GM12864 (cell line): ENCODE measurements at places on chromosomes 2 and 18.

DNA sequence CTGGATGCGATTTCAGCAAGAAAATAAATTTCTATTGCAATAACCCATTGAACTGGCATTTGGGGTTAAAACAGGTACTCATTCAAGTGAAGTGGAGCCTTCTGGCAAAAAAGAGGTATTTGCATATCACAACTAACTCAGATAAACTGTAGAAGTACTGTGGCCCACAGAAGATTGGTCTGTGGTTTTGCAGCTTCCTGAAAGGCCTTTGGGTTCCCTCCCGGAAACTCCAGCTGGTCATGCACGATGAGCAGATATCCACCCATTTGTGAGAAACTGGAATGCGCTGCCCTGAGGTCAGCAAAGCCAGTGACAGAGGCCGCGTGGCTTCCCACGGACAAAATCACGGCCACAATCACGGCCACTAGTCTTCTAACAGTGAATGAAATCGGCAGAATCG is 106.3 kb downstream of the EPHA4 start:
- DNase-seq, result peak; percentile 4

DNA sequence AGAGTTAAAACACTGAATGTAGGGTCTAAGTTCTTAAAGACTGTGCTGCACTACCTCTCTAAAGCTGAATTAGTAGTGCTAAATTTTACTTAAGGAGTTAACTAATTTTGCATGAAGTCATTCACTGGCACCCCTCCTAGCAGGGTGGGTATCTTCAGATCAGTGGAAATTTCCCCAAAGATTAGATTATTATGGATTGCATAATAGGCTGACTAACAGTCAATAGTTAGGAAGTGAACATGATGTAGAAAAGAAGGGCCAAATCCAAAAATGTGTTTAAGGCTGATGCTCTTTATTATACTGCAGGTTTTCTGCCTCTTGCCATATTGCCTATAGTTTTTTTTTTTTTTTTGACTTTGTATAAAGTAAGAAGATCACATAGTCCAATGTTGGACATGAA is 5.2 kb downstream of the ZNF638 start:
- DNase-seq, result no peak

GRCh38 chr2:190663839-190664238 is 15.0 kb downstream of the NAB1 start:
- no peak for DNase-seq

GRCh38 chr2:15938803-15939555 is 1.4 kb upstream of the MYCN start:
- DNase-seq, result no peak

GRCh38 chr18:56118422-56118821 is 520.0 kb downstream of the TXNL1 start:
- no peak for DNase-seq

DNA sequence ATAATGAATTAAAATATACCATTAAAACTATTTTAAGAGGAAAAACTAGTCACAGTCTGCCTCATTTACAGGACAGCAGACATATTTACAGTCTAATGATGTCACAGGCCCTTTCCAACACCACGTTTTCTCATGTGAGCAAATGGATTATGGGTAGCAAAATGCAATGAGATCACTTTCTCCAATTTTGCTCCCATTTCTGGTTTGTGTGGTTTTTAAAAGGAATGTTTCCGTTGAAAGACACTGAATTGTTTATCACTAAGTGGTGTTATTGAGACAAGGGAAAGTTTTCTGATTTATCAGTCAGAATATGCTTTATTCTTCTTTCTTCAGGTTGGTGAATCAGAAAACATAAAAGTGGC is 11.4 kb upstream of the NR4A2 start:
- no peak for DNase-seq

DNA sequence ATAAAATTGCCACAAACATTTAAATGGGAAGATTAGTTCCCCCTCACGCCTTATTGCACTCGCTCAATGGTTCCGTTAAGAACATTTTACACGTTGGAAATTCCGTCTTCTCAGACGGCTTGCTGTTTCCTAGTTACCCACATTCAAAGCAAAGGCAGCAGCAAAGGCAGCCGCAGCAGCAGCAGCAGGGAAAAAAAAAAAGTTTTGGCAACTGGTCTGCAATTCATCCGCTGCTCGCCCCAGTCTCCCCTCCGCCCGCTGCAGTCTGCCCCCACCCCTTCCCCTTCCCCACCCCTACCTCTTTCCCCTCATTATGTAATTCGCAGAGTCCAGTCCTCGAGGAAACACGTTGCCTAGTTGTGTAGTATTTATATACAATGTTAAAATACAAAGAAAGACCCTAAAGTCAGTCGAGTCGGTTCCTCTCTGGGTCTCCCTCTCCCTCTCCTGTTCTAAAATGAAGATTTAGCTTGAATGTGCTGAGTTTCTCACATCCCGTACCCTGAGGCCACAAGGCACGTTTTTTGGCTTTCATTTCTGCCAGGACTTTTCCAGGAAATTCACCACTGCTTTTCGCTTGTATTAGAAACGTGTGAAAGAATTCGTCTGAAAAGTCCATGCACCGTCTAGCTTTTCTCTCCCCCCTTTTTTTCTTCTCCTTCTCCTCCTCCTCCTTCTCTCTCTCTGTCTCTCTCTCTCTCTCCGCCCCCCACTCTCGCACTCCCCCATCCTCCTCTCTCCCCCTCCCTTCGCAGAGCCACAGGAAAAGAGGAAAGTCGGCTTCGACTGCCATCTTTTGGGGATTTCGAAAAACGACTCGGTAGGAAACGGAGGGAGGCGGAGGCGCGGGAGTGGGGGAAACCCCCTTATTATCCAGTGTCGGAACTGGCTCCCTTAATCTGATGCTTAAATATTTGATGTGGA is 140.0 kb downstream of the MEIS1 start:
- DNase-seq, result no peak

GRCh38 chr2:45986509-45986908 is 310.7 kb upstream of the EPAS1 start:
- no peak for DNase-seq

- no peak for DNase-seq
These were observed 53.2 kb downstream of the SFXN5 start for GRCh38 chr2:73018188-73018825.

DNA sequence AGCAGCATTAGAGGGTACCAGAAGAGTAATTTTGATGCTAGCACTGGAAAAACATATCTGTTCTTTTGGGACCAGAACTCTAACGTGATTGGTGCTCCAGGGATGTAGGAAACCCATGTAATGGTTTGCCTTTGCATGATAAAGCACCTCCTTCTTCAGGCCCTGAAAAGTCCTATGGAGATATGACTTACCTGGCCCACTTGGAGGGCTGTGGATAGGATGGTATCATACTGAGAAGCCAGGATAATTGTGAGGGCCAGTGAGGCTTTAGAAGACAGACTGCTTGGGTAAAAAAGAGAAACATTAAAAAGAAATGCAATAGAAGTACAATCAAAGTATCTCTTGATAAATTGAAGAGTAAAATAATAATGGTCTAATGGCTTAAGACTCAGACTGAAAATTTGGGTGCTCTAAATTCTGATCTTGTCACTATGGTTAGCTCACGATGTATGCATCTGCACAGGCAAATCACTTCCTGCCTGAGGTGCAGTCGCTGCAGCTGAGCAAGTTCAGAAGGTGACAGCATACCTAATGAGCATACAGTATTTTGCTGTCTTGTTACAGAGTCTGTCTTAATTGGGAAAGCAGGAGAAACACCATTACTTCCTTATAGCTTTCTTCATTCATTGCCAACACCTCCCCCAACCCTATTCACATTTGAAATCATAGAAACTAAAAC is 371.5 kb downstream of the NUP35 start:
- DNase-seq, result peak; percentile 29

- no peak for DNase-seq
These were observed 22.5 kb downstream of the LIPG start for GRCh38 chr18:49584394-49584793.

GRCh38 chr2:217789003-217789735 is 213.6 kb downstream of the TNS1 start:
- no peak for DNase-seq

GRCh38 chr2:175476948-175477347 is 295.4 kb upstream of the ATP5MC3 start:
- DNase-seq, result no peak

- DNase-seq, result no peak
These were observed 557.9 kb downstream of the CCDC85A start for GRCh38 chr2:56741601-56742102.

DNA sequence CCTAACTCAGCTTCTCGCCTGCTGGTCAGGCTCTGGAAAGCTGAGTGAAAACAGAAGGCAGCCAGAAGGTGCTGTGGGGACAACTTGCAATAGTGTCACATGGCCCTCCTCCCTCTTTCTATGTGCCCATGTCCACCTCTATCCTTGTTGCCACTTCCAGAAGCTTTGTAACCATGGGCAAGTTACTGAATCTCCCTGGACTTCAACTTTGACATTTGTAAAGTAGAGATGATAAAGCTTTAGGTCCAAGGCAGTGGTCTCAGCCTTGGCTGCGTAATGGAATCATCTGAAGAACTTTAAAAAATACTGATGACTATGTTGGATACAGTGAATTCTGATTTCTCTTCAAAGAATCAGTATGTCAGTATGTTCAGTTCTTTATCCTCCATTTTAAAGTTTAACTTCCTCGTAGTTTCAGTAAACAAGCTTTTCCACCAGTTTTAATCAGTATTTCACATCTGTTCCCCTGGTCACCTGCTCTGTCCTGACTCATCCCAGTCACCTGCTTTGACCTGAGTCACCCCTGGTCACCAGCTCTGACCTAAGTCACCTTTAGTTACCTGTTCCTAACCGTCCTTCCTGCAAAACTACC is 245.2 kb upstream of the STON1 start:
- no peak for DNase-seq

- DNase-seq, result no peak
These were observed 5.1 kb upstream of the CALCRL start for GRCh38 chr2:187453078-187453641.

DNA sequence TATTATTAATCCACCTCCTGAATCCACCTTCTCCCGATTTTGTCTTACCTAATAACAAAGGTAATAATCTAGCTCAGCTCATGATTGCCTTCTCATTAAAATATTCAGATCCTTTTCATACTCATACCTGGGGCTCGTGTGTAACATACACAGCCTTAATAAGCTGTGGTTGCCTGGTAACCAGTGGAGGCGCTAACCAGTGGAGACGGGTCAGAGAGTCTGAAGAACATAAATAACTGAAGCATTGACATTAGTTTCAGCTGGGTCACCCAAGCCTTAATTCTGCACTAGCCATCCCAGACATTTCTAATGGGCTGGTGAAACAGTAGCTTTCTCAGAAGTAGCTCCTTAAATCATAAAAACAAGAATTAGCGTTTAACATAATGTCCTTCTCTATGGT is 14.8 kb upstream of the DTNA start:
- DNase-seq, result no peak

GRCh38 chr2:230042195-230042594 is 26.5 kb downstream of the SLC16A14 start:
- DNase-seq, result no peak

DNA sequence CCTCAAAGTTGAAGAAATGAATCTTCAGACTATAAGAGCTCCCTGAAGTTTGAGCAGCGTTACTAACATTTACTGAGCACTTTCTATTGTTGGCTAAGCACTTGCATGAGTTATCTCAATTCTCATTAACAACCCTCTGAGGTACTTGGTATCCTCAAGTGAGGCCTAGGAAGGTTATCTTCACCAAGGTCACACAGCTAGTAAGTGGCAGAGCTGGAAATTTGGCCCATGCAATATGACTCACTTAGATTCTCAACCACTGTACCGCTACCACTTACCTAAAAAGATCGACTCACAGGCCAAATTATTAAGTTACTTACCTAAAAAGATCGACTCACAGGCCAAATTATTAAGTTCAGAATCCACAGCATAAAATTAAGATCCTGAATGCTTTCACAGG is 8.7 kb upstream of the METAP1D start:
- no peak for DNase-seq

GRCh38 chr2:240645346-240645745 is 20.1 kb downstream of the GPR35 start:
- no peak for DNase-seq

GRCh38 chr2:6975988-6976387 is 58.8 kb downstream of the RNF144A start:
- no peak for DNase-seq

GRCh38 chr18:75378376-75379315 is 48.9 kb downstream of the SMIM21 start:
- no peak for DNase-seq

- DNase-seq, result no peak
These were observed 132.7 kb upstream of the HS6ST1 start for GRCh38 chr2:128451084-128452023.

DNA sequence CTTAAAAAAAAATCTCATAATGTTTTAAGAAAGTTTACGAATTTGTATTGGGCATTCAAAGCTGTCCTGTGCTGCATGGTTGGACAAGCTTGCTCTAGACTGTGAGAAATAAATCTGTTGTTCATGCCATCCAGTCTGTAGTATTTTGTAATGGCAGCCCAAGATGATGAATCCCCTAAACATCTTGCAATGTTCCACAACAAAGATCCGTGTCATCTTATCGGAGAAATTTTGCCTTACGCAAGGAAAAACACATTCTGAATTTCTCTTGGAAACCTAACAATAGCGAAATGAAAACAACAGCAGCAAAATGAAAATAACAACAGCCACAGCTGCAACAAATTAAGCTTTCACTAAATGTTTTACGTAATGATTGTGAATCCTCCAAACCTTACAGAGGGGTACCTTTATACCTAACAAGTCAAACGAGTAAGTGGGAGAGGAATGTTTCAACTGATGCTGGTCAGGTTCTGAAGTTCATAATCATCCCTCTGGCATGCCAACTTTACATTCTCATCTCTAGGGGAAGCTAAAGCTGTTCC is 76.1 kb upstream of the RNU4ATAC start:
- no peak for DNase-seq

DNA sequence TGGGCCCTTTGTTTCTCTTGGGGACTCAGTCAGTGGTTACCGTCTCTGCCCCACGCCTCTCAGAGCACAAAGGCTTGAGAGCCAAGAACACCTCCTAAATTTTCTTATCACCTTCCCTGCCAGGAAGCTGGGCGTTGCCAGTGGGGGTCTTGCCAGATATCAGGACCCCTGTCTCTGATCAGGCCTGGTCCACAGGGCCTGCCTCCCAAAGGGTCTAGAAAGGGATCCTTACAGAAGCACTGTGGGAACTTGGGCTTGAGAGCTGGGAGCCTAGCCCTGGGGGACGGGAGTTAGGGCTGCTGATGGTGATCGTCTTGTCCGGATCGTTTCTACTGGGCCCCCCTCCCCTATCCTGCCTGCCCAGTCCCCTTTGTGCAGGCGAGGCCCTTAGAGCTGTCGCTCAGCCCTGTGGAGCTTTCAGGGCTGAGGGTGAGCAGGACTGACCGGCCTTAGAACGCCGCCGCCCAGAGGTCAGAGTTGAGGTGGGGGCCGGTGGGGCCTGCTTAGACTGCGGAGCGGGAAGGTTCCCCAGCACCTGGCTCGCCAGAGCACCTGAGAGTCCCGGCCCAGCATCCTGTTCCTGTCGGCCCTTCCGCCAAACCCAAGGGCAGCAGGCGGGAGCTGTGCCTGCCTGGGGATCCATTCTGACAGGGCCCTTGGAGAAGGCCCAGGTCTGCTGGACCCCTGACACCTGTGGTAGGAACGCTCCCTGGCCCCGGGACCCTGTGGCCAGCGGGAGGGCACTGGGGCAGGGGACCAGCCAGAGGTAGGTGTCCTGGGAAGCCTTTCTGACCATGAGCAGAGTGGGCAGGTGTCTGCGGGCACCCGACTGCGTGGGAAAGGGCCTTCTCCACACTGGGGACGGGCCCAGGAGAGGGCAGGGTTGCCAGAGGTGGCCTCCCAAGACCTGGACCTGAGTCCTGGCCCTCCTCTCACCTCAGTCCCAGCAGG is 956 bp downstream of the ESPNL start:
- no peak for DNase-seq
